ENCODE measurements at places on chromosomes 4 and X. TPM values are rescaled to one million over a fixed set of nuclear protein-coding genes. Genes with fewer than 3 reads are reported as not detected.

XKRX gene
- not detected for total RNA-seq

TLR3 gene
- 2.6 TPM for total RNA-seq

SPANXC gene
- not detected for total RNA-seq

RADX gene
- 3.0 TPM for total RNA-seq

GBA3 gene
- not detected for total RNA-seq

CFP gene
- 0.17 TPM for total RNA-seq

EGFL6 gene
- not detected for total RNA-seq

MAGEB2 gene
- not detected for total RNA-seq

C4orf51 gene
- total RNA-seq = not detected

DNA sequence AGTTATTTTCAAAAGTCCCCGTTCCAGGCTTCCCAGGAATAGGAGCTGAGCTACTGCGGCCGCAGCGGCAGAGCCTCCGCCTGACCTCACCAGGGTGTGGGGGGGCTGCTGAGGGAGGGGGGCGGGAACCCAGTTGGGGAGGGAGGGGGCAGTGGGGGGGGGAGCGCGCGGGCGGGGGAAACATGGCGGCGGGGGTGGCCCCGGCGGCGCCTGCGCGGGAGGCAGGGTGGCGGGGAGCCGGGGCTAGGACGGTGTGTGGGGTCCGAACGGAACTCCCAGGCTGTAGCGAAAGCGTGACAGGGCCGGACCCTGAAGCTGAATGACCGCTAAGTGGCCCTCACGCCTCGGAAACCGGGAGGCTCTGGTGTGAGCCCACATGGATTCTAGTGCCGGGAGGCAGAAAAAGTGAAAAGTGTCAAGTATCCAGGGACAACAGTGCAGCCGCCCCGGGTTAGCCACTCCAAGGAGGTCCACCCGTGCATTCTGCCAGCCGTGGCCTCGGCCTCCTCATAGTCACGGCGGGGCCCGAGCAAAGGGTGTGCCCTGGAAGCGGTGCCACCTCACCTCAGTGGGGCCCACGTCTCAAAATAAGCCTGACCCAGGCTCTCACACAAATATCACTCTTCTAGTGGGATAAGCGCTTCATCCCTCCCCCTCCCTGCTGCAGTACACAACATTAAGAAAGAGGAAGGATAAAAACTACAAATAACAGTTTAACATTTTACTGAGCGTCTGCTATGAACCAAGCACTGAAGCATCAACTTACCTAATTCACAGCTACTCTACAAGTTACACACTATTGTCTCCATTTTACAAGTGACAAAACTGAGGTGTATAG, at the start of gene KLHL13:
Gene KLHL13 (minus strand): TSS at position 98 of the 838 bp plus-strand sequence. CDS start 88,337 bp downstream, outside the sequence.
- no peaks in the 10 kb centered on the region for H3K36me3 ChIP-seq
- H3K27ac ChIP-seq = peak within 1 kb of the TSS; percentile 26
- no peak for DNase-seq
- no peaks in the 10 kb centered on the region for H3K27me3 ChIP-seq
- H3K4me3 ChIP-seq = peak within 1 kb of the TSS; percentile 57

DNA sequence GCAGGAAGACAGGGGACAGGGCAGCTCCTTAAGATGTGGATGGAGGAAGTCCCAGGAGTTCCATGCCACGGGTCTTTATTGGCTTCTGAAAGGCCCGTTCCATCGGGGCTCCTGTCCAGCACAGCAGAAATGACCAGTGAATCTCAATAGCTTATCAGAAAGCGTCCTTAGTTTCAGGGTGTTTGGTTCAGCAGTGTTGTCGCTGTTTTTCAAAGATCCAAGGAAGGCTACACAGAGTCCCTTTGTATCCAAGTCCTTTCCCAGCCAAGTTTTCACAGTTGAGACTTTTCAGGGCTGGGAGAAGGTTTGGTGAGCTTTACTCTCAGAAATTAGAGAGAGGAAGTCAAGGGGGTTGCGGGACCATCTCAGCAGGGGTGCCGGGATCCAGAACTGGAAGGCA, 5.0 kb upstream of the ZCCHC4 start:
- DNase-seq = no peak
- no peak overlapping the region for H3K27ac ChIP-seq
- no peaks in the 10 kb centered on the region for H3K27me3 ChIP-seq
- H3K4me1 ChIP-seq = peaks cover 11% of the 10 kb centered on the region
- H3K36me3 ChIP-seq = no peaks in the 10 kb centered on the region
- no peak overlapping the region for H3K4me3 ChIP-seq

DNA sequence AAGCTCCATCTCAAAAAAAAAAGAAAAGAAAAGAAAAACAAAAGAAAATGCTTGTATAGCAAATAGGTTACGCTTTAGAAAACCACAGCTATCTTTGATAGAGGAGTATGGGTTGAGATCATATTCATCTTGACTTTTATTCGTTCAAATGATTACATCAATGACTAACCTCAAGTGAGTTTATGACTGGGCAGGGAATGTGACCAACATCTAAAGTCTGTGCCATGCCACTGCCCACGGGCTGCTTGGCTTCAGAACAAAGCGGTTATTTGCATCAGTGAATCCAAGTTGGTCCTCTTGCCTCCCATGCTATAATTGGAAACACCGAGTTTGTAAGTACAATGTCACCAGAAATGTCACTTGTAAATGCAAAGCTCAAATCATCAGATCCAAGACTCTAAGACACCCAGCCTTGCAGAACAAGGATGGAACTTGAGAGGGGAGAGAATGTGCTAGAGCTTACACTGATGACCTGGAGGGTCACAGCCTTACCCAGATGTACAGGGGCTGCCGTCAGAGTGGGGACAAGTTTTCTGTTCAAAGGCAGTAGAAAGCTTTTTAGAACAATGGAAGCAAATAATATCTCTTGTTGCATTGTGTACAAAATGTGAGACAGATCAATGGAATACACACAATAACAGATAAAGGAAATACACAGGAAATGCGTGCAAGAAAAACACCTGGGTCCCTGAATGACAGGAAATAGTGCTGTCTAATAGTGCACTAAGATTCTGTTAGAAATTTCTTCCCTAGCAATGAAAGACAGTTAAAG, 8.4 kb upstream of the OPN1LW start:
- no peak overlapping the region for H3K4me3 ChIP-seq
- H3K27me3 ChIP-seq = no peaks in the 10 kb centered on the region
- no peak for DNase-seq
- no peak overlapping the region for H3K27ac ChIP-seq

DNA sequence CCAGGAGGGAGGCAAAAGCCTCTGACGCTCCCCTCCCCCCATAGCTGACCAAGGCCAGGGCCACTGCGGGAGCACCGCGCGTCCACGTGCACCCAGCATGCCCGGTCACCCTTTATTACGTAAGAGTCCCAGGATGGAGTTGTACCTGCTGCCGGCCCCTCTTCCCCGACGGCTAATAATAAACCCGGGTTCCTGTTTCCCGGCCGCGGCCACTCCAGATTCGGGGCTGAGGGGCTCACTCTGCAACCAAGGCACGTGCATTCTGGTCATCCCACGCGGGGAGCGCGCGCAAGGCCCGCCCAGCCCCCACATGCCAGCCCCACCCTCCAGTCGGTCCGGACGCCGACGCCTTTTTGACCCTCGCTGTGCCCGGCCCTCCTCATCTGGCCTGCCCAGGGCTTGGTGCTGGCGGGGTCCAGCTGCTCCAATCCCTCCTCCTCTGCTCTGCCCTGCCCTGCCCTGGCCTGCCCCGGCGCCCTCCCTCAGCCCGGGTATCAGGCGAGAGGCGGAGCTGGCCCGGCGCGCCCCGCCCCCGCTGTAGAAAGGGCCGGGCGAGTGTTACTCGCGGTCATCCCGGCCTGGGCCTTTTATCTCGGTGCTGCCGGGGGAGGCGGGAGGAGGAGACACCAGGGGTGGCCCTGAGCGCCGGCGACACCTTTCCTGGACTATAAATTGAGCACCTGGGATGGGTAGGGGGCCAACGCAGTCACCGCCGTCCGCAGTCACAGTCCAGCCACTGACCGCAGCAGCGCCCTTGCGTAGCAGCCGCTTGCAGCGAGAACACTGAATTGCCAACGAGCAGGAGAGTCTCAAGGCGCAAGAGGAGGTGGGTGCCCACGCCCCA, 2.6 kb downstream of the MID1IP1 start:
- H3K4me3 ChIP-seq = peak overlapping the region; percentile 75
- peak overlapping the region; percentile 83 for H3K27ac ChIP-seq
- H3K27me3 ChIP-seq = no peaks in the 10 kb centered on the region
- peaks cover 13% of the 10 kb centered on the region for H3K4me1 ChIP-seq
- DNase-seq = peak; percentile 32

- no peaks in the 10 kb centered on the region for H3K27me3 ChIP-seq
- no peak for DNase-seq
- peaks cover 7% of the 10 kb centered on the region for H3K4me1 ChIP-seq
- no peak overlapping the region for H3K4me3 ChIP-seq
Measured at GRCh38 chrX:48694776-48695533, 1.6 kb upstream of the SUV39H1 start.

- no peak overlapping the region for H3K4me3 ChIP-seq
- H3K36me3 ChIP-seq = no peaks in the 10 kb centered on the region
- H3K27ac ChIP-seq = no peak overlapping the region
- H3K27me3 ChIP-seq = no peaks in the 10 kb centered on the region
- no peaks in the 10 kb centered on the region for H3K4me1 ChIP-seq
- peak; percentile 42 for DNase-seq
Measured at GRCh38 chr4:117385526-117385925, 300.1 kb upstream of the TRAM1L1 start.

DNA sequence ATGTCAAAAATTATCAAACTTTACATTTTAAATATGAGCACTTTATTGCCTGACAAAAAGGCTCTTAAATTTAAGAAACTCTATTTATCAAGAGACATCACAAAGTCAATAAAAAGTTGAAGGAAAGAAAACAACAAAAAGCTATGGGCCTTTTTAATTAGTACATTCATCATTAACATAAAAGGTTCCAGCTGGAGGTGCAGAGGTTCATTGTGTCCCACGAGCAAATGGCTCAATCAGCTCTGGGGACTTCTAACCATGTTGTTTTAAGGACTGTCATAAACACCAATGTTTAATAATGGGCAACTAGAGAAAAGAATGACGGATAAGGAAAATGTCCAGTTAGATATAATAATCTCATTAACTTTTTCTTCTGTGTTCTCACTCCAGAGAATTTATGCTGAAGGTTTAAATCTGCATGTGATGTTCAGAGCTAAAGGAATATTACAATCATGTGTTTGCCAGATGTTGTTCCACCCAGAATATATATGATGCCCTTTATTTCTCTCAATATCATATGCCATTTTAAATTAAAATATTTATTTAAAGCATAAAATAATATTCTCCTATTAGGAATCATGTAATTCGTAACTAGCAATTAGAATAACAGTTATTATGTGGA, 840.3 kb upstream of the ADGRL3 start:
- no peaks in the 10 kb centered on the region for H3K4me1 ChIP-seq
- no peak overlapping the region for H3K4me3 ChIP-seq
- no peaks in the 10 kb centered on the region for H3K27me3 ChIP-seq

DNA sequence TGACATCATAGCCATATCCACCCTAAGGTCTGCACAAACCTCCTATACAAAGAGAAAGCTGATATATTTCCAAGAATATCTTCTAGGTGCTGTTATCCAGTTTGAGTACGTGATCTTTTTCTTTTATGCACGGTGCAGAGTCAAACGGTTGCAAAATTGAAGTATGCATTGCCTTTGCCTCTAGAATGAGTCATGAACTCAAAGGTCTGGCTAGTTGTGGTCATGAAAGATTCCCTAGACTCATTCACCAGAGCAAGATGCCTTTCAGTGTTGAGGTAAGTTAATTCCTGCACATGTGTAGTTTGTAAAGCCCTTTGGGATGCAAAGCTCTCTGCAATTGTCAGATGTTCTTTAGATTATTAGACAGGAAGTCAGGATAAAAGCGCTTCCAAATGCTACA, 704.4 kb downstream of the PCDH19 start:
- H3K4me1 ChIP-seq = no peaks in the 10 kb centered on the region
- DNase-seq = no peak
- H3K36me3 ChIP-seq = no peaks in the 10 kb centered on the region
- H3K27ac ChIP-seq = no peak overlapping the region
- H3K4me3 ChIP-seq = no peak overlapping the region

DNA sequence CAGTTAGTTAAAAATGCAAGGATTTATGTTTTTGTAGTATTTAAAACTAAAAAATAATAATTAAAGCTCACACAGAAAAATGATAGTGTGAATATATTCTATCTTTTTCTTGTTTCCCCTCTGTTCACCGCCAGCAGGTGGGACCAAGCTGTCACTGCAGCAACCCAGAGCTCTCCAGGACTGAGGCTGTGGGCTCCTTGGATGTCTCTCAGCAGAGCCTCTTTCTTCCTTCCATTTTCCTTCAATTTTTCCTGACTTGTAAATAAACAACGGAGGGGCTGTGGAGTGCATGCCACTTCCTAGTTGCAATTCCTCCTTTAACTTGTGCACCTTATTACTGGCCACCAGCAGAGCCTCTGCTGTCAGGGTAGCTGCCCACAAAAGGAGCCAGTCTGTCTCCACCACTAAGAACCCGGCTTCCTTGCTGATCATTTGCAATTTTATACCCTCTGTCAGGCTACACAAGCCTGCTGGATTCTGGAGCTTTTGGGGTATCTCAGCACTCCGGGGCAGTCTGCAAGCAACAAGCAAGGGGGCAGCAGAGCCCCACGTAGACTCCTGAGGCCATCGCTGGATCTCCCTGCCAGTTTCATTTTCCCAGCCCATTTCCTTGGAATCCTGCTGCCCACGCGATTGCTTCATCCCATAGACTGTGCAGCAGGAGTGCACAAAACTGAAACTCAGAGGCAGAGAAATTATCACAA, 1467.4 kb downstream of the C4orf33 start:
- H3K27me3 ChIP-seq = no peaks in the 10 kb centered on the region
- no peaks in the 10 kb centered on the region for H3K36me3 ChIP-seq
- no peaks in the 10 kb centered on the region for H3K4me1 ChIP-seq
- peak overlapping the region; percentile 47 for H3K4me3 ChIP-seq

DNA sequence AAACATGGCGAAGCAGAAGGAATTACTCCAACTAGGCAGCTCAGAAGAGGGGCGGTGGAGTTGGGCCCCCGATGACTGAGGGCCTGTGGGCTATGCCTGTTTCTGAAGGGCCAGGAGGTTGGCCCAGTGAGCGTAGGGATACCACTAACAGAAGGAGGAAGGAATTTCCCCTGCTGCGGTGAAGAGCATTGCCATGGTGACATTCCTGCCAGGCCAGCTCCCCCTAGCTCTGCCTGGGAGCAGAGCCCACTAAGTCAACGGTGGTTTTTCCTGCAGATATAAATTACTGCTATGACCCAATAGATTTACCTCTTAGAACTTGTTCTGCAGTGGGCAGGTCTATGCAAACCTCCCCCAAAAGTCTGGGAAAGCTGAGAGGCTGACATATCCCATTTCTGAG, 28.9 kb upstream of the HMX1 start:
- no peak for DNase-seq
- H3K4me3 ChIP-seq = no peak overlapping the region
- no peak overlapping the region for H3K27ac ChIP-seq
- H3K4me1 ChIP-seq = no peaks in the 10 kb centered on the region

- H3K4me1 ChIP-seq = no peaks in the 10 kb centered on the region
- H3K27me3 ChIP-seq = no peaks in the 10 kb centered on the region
- H3K36me3 ChIP-seq = no peaks in the 10 kb centered on the region
Measured at GRCh38 chr4:115873048-115873447, 759.6 kb upstream of the NDST4 start.

DNA sequence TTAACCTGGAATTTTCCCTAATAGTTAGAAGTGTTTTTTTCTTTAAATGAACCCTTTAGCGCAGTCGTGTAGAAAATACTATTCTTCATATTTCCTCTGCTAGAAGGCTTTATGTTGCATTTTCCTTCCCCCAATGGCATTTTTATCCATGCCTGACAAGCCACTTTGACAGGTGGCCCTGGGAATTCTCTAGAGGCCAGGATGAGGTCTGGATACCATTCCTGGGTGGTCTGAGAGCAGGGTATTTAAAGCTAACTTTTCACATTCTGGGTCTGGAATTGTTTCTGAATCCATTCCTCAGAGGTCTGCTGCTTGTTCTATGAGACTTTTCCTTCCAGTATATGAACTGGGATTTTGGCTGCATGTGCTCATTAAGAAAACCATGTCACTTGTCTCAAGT, 31.2 kb upstream of the PDGFRA start:
- peaks cover 7% of the 10 kb centered on the region for H3K4me1 ChIP-seq
- no peaks in the 10 kb centered on the region for H3K36me3 ChIP-seq
- no peak overlapping the region for H3K27ac ChIP-seq
- DNase-seq = no peak
- no peaks in the 10 kb centered on the region for H3K27me3 ChIP-seq
